ENCODE measurements at places on chromosomes 7 and 10.

GRCh38 chr7:128322040-128322643 lies 21.6 kb downstream of the RBM28 start:
- DNase-seq, result no peak

GRCh38 chr10:93076871-93077270 lies 3.2 kb downstream of the CYP26A1 start:
- DNase-seq, result no peak

GRCh38 chr7:33798686-33799325 lies 106.5 kb upstream of the BMPER start:
- no peak for DNase-seq

GRCh38 chr10:6309816-6310215 lies 107.1 kb downstream of the PFKFB3 start:
- DNase-seq, result no peak

GRCh38 chr10:119908166-119908565 lies 15.6 kb downstream of the SEC23IP start:
- DNase-seq, result no peak

DNA sequence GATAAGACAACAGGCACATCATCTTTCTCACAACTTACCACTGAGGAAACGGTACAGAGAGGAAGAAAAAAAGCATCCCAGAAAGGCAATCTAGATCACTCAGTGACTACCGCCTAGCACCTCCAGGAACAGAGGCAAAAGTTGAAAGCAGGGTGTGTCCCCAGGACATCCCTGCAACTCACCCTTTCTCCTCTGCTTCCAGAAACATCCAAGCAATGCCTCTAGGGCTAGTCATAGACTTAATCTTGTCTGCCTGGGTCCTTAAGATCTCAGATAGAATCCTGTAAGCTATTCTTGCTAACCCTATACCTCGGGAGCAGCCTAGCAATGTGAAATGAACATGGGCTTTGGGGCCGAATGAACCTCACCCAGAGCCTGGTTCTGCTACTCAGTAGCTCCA lies 18.8 kb upstream of the PDCD4 start:
- DNase-seq, result no peak

DNA sequence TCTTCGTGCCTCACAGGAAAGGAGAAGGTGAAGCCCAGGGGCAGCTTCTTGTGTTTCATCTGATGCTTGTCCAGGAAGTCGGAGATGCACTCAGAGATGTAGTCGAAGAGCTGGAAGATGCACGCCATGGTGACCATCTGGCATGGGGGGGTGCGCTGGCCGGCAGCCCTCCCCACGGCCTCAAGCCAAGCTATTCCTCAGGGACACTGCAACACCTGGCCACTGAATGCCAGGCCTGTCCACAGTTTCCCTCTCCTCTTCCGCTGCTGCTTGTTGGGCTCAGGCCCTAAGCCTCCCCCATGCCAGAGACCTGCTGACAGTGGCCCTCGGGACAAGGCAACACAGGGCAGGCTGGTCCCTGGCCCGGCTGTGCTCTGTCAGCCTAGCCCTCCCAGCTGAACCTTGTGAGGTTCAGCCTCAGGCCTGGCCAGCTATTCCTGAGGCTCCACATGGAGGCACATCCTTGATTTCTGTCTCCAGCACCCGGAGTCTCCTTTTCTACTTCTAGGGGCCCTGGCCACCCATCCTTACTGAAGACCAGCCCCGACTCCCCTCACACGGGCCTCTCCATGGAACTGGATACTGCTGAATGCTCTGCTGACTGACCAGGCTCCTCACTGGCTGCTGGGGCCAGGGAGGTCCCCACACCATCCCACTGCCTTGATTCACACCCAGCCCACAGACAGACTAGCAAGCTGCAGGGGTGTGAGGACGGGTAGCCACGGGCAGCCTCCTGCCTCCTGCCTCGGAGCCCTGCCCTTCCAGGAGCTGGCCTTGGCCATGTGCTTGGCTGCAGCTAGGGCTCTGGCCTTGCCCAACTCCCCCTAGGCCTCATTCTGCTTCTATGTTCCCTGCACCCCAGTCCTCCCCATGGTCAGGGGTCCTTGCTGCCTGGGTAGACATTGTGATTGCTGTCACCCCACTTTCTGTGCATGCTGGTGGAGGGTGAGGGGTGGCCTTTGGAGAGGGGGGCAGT lies 10.1 kb upstream of the MYL7 start:
- no peak for DNase-seq

GRCh38 chr7:657565-658119 lies 68.9 kb upstream of the DNAAF5 start:
- DNase-seq, result no peak

- no peak for DNase-seq
Measured at GRCh38 chr7:95960706-95961244, 188.4 kb downstream of the DYNC1I1 start.

GRCh38 chr10:128881086-128881485 lies 586.0 kb upstream of the MGMT start:
- DNase-seq, result no peak

- DNase-seq, result no peak
Measured at GRCh38 chr10:12819071-12819470, 182.4 kb downstream of the CCDC3 start.

- DNase-seq, result no peak
Measured at GRCh38 chr10:3963191-3963673, 178.2 kb upstream of the KLF6 start.

GRCh38 chr10:112832361-112832878 lies 117.6 kb upstream of the TCF7L2 start:
- DNase-seq, result no peak

- DNase-seq, result no peak
Measured at GRCh38 chr7:50268990-50269389, 35.5 kb upstream of the IKZF1 start.

- no peak for DNase-seq
Measured at GRCh38 chr7:24751484-24751883, 5.8 kb downstream of the GSDME start.

GRCh38 chr10:61754587-61755550 lies 92.1 kb downstream of the CABCOCO1 start:
- DNase-seq, result no peak

DNA sequence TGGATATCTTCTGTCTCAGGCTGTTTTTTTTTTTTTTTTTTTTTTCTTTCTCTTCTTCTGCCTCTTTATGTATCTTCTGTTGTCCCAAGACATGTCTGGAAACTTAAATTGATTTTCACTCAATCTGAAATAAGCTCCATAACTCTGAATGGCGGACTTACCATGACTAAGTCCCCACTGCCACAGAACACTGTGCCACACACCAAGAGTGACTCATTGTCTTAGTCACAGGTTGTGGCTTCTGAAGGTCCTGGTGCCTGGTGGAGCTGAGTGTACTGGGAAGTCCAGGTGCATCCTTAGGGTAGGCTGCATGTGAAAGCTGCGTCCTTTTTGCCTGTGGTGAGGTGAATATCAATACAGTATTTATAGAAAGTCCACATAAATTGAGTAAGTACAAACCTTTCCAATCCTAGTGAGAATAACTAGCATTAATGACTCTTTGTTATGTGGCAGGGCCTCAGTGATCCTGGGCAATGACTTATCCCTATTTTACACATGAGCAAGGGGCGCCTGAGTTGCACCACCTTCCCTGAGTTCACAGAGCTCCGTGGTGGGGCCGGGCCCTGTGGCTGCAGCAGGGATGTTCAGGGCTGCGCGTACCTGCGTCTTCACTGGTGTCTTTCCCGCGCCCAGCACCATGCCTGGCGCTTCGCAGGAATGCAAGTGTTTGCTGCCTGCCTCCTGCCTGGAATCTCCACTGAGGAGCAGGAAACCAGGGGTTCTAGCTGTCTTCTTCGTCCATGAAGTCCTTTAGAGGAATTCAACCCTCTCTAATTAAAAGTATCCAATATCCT lies 4.3 kb downstream of the PFKP start:
- DNase-seq, result no peak

DNA sequence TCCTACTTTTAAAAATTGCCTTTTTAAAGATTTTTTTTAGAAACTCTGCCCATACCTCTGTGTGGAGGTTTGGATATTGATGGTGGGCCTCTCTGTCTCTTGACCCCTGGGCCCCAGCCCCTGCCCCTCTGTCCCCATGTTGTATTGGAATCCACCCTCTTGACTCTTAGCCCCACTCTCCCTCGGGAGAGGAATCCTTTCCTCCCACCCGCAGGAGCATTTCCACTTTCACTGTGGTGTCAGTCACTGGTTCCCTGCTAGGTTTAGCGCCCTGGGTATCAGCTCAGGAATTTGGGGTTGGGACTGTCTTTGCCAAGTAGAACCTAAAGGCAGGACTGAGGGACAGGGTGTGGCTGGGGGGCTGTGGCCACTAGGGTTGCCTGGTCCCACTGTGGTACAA lies 10.1 kb downstream of the PFKFB3 start:
- no peak for DNase-seq
